ENCODE measurements at places on chromosomes 7 and 10.

- DNase-seq, result no peak
Observed at GRCh38 chr10:126417220-126417825, 29.0 kb upstream of the ADAM12 start.

GRCh38 chr7:40356871-40357709 lies 222.3 kb downstream of the SUGCT start:
- DNase-seq, result no peak

DNA sequence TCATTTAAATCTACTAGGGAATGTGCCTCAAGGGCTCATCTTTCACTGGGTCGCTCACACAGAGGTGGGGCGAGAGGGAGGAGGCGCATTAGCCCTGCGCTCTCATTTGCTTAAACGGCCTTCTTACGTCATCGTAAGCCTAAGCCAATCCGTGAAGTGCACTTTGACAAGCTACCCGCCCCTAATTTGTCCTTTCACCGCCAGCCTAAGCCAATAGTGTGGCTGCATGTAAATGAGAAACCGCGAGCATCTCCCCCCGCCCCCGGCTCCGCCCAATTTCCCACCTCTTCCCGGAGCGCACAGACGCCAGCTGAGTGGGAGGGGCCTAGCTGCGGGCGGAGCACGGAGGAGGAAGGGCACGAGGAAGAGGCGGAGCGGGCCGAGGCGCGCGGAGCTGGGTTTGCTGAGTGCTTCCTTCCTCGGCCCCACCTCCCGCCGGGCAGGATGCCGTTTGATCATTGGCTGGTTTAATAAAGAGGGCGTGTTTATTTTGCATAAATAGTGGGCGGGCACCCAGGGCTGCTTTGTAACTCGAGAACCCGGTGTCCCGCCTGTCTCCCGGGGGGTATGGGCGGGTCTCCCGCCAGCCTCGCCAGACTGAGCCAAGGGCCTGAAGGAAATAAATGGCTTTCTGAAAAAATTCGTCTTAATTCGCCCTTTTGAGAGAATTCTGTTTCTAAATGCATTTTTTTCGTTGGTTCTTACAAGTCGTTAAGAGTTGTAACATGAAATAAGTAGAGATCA lies 289.6 kb upstream of the NFE2L3 start:
- peak; percentile 100 for DNase-seq

GRCh38 chr7:155802291-155802690 lies 10.0 kb downstream of the SHH start:
- no peak for DNase-seq

- no peak for DNase-seq
Observed at GRCh38 chr10:49679480-49679893, at the start of gene C10orf53. C10orf53 (plus strand) TSS chr10:49679651; CDS start chr10:49679698, 47 bp downstream.

GRCh38 chr10:124332426-124332825 lies 86.3 kb downstream of the OAT start:
- no peak for DNase-seq

DNA sequence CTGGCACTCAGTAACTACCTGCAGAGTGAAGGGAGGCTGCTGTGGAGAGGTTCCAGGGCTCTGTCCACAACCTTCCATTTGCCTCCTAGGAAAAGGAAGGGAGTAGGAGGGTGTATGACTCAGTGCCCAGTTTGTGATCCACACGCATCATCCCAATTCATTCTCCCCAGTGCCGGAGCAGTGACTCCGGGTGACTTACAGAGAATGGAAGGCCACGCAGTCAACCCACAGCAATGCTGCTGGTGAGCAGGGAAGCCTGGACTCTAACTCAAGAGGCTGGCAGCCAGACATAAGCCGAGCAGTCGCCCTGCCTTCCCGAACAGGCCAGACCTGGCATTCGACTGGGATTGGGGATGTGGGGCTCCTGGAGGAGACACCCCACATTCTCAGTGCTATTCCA lies 139.9 kb downstream of the SH3PXD2A start:
- DNase-seq, result no peak

DNA sequence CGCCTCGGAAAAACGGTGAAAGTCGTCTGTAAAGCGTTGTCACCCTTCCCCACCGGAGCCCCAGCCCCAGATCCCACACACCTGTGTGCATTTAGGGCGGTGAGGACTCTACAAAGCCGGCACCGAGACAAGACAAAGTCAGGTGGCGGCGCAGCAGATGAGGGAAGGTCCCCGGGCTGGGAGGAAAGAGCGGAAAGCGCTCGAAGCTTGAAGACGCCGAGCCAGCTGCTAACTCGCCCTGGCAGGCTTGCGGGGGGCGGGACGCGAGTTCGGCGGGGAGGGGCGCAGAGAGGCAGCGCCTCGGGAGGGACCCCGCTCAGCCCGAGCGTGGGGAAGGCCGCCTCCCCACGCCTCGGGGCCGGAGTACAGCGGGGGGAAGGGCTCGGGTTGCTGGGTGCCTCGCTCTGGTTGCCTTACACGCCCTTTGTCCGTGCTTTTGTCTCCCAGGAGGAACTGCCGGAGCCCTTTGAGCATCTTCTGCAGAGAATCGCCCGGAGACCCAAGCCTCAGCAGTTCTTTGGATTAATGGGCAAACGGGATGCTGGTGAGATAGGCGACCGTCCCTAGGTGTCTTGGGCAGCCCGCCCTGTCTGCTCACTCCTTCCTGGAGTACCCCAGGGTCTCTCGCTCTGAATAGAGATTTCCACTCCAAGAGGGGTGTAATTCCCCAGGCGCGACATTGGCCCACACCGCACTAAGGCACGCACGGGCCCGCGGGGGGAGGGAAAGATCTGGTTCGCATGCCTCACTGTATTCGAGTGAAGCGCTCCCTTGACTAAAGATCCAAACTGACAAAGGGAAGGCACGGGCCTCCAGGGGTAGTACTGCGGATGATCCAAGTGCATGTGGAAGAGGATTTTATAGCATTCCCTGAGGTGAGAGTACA lies 1.6 kb downstream of the TAC1 start:
- DNase-seq, result no peak

DNA sequence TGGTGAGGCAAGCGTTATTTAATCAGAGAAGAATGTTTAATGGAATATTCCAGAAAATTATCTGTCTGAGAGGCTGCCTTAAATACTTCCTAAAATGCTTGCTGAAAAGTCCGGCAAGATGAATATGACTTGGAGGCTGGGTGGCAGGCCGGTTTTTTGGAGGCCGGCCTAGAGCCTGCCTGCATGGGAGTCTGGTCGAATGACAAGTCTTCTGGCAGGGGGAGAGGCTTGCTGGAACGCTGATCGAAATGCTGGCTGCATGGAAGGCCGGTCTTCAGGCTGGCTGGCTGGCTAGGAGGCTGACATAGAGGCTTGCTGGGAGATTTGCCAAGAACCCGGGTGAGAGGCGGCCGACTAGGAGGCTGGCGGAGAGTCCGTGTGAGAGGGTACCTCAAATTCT lies 135.7 kb downstream of the OR13A1 start:
- DNase-seq, result no peak

DNA sequence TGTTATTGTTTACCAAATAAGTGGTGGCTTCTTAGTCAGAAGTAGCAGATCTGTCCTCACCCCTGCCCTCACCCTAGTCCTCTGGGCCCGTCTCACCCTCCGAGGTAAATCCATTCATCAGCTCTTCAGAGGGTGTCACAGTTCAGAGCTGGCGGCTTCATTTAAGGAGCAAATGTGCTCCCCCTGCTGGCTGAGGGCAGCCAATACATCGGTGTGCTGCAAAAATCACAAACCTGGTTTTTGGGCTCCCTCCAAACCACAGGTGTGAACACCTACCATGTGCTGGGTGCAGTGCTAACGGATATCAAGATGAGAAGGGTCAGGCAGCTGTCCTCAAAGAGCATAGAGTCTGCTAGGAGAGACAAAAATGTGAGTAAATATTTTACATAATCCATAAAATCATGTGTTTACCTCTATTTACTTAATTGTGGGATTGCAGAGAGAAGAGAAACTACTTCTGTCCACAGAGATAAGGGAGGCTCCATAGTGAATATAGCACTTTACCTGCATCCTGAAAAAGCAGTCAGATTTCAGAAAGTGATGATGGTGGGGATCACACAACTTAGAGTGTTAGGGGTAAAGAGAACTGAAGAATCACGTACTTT lies 15.5 kb upstream of the CRTAC1 start:
- DNase-seq, result peak; percentile 33

- no peak for DNase-seq
Observed at GRCh38 chr7:20441346-20441745, 110.6 kb downstream of the ITGB8 start.

DNA sequence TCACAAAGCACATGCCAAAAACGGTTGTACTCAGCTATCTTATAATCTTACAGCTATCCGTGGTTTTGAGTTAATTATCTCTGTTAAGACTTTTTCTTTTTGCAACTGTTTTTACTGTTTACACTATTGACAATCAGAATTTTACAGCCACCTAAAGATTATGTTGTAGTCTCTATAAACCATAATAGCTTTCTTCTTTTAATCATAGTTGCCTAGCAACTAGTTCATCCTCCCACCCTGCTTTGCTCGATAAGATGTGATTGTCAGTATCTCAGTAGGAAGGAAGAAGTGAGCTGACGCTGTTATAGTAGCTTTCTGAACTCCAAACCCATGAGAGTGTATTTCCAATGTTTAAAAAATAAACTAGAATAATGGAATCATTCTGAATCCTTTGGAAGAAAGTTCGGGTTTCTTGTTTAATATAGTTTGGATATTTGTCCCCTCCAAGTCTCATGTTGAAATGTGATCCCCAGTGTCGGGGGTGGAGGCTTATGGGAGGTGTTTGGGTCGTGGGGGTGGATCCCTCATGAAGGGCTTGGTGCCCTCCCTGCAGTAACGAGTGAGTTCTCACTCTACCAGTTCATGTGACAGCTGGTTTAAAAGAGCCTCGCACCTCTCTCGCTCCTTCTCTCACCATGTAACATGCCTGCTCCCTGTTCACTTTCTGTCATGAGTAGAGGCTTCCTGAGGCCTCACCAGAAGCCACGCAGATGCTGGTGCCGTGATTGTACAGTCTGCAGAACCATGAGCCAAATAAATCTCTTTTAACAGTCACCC lies 68.1 kb downstream of the SVOPL start:
- DNase-seq, result no peak

GRCh38 chr10:98366062-98366530 lies 48.9 kb downstream of the PYROXD2 start:
- DNase-seq, result no peak

- no peak for DNase-seq
Observed at GRCh38 chr7:90816511-90817142, 220.5 kb downstream of the CDK14 start.

DNA sequence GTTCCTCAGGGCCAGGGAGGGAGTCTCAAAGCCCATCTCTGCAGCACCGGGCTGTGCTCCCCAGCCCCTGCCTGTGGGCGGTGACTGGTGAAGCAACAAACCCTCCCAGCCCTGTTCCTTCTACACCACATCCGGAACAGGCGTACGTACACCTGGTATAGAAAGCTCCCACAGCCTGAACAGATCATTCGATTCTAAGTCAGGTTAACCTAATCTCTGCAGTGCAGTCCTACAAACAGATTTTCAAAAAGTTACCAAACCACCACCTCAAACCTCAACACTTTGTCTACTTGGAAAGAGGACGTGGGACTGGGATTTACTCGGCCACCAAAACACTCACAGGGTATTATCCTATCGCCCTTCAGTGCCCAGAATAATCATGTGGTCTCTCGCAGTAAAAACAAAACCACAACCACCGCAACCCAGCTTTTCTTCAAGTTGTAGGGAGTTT lies 238.4 kb downstream of the DIP2C start:
- no peak for DNase-seq

DNA sequence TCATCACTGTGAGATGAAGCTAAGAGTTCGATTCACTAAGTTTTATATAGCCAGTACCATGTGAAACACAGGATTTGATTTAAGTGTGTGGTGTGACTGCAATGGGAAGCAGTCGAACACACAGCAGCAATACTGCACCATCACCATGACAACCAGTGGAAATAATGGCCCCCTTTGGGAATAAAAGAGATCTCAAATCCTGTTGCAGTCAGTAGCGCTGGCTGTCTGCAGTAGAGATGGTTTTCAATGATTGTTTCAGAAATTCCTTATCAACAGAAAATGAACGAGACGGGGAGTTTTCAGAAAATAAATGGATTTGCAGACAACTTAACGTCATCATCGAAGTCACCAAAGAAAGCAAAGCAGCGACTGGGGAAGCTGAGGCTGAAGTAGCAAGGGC lies 91.0 kb downstream of the PTPRE start:
- no peak for DNase-seq

DNA sequence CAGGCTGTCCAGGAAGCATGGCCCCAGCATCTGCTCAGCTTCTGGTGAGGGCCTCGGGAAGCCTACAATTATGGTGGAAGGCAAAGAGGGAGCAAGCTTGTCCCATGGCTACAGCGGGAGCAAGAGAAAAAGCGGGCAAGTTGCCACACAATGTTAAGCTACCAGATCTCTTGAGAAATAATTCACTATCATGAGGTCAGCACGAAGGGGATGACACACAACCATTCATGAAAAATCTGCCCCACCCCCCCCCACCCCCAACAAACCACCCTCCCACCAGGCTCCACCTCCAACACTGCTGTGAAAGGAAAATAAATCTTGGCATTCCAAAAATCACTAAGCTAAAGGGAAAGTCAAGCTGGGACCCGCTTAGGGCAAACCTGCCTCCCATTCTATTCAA lies 545.8 kb upstream of the NRP1 start:
- no peak for DNase-seq

DNA sequence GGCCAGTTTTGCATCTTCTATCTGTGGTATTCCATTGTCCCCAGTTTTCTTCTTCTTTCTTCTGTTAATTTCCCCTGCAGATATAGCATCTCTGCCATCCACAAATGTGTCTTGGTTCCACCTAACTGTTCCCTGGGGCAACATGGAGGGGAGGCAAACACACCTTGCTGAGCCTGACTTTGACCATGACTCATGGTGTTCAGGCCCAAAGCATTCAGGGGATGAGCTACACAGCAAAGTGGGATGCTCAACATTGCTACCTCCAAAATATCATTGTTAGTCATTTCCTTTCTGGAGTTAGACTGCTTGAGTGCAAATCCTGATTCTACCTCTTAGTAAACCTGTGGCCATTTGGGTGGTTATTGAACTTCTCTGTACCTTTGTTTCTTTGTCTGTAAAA lies 542.7 kb downstream of the LRMDA start:
- DNase-seq, result no peak

DNA sequence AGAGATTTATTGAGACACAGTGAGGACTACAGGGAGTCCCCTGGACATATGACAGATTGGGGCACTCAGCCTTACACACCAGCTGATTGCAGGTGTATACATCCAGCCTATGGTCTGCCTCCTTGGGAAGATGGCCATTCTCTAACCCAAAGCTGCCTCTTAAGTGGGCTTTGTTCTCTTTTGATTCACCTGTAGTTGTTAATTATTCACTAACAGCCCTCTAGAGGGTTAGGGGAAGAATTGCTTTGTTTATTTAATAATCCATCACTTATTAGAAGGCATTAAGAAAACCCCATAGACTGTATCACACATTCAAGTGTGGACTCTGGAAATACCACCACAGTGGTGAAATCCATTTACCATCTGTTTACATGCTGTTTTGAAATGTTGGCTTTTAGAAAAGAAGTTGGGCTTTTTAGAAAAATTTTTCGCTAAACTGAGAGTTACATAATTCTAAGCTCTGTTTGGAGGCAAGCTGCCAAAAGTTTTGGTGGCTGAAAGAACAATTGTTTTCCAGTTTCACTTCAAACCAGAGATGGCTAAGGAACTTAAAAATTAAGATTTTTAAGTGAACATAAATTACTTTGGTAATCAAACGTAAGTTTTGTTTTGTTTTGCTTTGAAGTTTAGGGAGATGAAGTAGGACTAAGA lies 379.1 kb downstream of the ADRA2A start:
- DNase-seq, result no peak
